Dermis blood vessel endothelial cell (primary cell): ENCODE measurements at places on chromosomes 6 and 20. TPM values are rescaled to one million over a fixed set of nuclear protein-coding genes. Genes with fewer than 3 reads are reported as not detected.

The APCDD1L gene
- total RNA-seq = 0.17 and 0.19 TPM in 2 replicates

The VSTM2L gene
- total RNA-seq = 0.51 TPM in 1 of 2 replicates, not detected in the other

The TAF4 gene
- total RNA-seq = 3.6 and 7.6 TPM in 2 replicates

The MCM3 gene
- 78.8 and 117 TPM in 2 replicates for total RNA-seq

The FGD2 gene
- total RNA-seq = not detected in 2 replicates

The FAM83D gene
- total RNA-seq = 23.5 and 67.6 TPM in 2 replicates

The ZNFX1 gene
- 47.0 and 48.0 TPM in 2 replicates for total RNA-seq

The MROH8 gene
- total RNA-seq = 0.74 and 1.5 TPM in 2 replicates

The KCNK15 gene
- total RNA-seq = 0.05 and 0.17 TPM in 2 replicates

The LTB gene
- 3.4 and 30.5 TPM in 2 replicates for total RNA-seq

The TRIM40 gene
- total RNA-seq = not detected in 2 replicates

The PRSS35 gene
- not detected in 2 replicates for total RNA-seq

The SERINC1 gene
- total RNA-seq = 207 and 230 TPM in 2 replicates

The MATN4 gene
- 0.09 and 0.17 TPM in 2 replicates for total RNA-seq

The TMEM151B gene
- total RNA-seq = not detected in 2 replicates

The SLC22A7 gene
- not detected in 2 replicates for total RNA-seq

The KCNK16 gene
- total RNA-seq = not detected in 2 replicates

The TUBB1 gene
- total RNA-seq = not detected in 2 replicates

The OR2H2 gene
- not detected in 2 replicates for total RNA-seq

The RNF217 gene
- total RNA-seq = 17.5 and 41.7 TPM in 2 replicates

The C6orf163 gene
- 1.0 and 1.9 TPM in 2 replicates for total RNA-seq

The CST1 gene
- 0.19 TPM in 1 of 2 replicates, not detected in the other for total RNA-seq

The LRFN2 gene
- total RNA-seq = not detected in 2 replicates

The NR2E1 gene
- not detected in 2 replicates for total RNA-seq

The GTSF1L gene
- total RNA-seq = not detected in 2 replicates

The SLC17A1 gene
- total RNA-seq = 0.05 TPM in 1 of 2 replicates, not detected in the other

The SLC35D3 gene
- total RNA-seq = not detected in 2 replicates

The FAM83C gene
- not detected in 2 replicates for total RNA-seq

The ABHD16B gene
- total RNA-seq = not detected in 2 replicates

The RIMS1 gene
- 5.9 and 7.5 TPM in 2 replicates for total RNA-seq

The OVOL2 gene
- total RNA-seq = not detected in 2 replicates

The FILIP1 gene
- 11.3 and 21.1 TPM in 2 replicates for total RNA-seq

The PMEPA1 gene
- 0.93 and 1.9 TPM in 2 replicates for total RNA-seq

The F13A1 gene
- total RNA-seq = not detected in 2 replicates

The BFSP1 gene
- 1.9 and 4.4 TPM in 2 replicates for total RNA-seq

The MAPK13 gene
- total RNA-seq = 5.6 and 8.9 TPM in 2 replicates

The CABLES2 gene
- total RNA-seq = 0.85 and 1.9 TPM in 2 replicates

The SALL4 gene
- under 0.01 and 0.14 TPM in 2 replicates for total RNA-seq

The RAB23 gene
- 8.1 and 9.0 TPM in 2 replicates for total RNA-seq

The OR2H1 gene
- total RNA-seq = not detected in 2 replicates

The ZC2HC1B gene
- total RNA-seq = not detected in 2 replicates

The CD93 gene
- total RNA-seq = 361 and 441 TPM in 2 replicates
